Lung microvascular endothelial cell (primary cell): ENCODE measurements at places on chromosomes 3 and 15.

- no peak for DNase-seq
Observed at GRCh38 chr3:156300929-156301840, 180.8 kb downstream of the KCNAB1 start.

GRCh38 chr15:31102374-31103342 is 1.1 kb upstream of the TRPM1 start:
- DNase-seq, result no peak

DNA sequence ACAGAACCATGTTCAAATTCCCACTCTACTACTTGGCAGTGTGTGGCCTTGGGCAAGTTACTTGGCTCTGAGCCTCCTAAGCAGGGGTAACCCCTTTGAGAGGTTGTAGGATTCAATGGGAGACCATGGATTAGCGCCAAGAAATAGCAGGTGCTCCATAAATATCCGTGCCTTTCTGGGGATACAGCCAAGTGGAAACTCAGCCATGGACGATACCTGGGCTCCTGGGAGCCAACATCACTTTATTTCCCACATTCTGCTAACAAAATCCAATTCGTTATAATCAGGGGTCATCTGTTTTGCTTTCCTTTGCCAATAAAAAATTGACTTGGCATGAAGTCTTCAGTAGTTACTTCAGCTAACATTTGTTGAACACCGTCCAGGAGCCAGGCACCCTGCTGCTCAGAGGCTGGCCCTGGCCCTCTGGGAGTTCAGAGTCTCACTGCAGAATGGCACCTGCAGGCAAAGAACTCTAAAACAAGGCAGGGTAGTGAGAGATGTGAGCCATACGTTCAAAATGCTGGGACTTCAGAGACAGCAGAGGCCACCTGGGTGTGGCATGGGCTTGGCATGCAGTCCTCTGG is 42.3 kb downstream of the ZDHHC19 start:
- DNase-seq, result no peak

- no peak for DNase-seq
Observed at GRCh38 chr15:69740684-69741083, 288.1 kb downstream of the RPLP1 start.

GRCh38 chr3:144866476-144866875 is 894.9 kb downstream of the DIPK2A start:
- DNase-seq, result no peak

DNA sequence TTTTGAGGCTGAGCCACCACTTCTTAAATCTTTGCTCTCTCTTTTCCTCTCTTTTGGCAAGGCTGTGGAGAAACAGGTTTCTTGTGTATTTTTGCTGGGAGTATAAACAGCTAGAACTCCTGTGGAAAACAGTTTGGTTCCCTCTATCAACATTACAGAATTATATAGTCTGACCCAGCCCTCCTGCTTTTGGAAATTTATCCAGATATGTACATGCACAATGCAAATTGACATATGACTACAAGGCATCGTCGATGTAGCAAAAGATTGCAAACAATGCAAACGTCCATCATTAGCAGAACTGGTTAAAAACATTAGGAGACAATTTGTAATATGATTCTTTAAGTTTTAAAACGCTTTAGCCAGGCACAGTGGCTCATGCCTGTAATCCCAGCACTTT is 12.5 kb upstream of the MYO1E start:
- DNase-seq, result no peak

GRCh38 chr15:69857686-69858391 is 239.9 kb downstream of the TLE3 start:
- DNase-seq, result no peak

DNA sequence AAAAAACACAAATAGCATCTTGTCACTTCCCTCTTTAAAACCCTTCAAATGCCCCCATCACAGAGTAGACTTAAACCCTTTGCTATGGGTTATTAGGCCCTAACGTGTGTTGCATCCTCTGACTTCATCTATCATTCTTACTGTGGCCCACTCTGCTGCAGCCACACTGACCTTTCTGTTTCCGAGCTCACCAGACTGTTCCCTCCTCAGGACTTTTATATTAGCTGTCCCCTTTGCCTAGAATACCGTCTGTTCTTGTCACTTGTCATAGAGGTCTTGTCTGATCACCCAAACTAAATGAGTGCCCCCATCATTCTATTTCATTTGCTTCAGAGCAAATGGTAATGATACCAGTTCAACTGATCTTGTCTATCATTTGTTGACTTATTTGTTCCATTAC is 877 bp upstream of the FEM1B start:
- no peak for DNase-seq

- DNase-seq, result no peak
Observed at GRCh38 chr3:103393395-103394186, 958.8 kb downstream of the ZPLD1 start.

- DNase-seq, result peak; percentile 64
Observed at GRCh38 chr3:50238549-50239026, 2.6 kb downstream of the GNAI2 start.

DNA sequence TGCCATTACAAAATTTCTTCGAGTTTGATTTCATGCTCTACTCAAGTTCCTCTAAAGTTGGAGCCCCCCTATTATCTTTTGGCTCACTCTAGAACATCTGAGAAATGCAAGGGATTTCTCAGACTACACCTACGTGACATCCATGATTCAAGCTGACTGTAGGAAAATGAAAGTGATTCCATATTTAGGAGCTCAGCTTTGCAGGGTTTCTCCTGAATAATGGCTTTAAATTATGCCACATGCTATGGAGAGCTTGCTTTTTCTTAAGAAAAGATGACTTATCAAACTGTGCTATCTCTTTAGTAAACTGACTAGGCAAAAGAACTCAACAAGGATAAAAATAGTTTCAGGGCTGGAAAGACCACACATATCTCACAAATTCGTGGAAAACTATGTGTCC is 292.1 kb downstream of the LSAMP start:
- no peak for DNase-seq

DNA sequence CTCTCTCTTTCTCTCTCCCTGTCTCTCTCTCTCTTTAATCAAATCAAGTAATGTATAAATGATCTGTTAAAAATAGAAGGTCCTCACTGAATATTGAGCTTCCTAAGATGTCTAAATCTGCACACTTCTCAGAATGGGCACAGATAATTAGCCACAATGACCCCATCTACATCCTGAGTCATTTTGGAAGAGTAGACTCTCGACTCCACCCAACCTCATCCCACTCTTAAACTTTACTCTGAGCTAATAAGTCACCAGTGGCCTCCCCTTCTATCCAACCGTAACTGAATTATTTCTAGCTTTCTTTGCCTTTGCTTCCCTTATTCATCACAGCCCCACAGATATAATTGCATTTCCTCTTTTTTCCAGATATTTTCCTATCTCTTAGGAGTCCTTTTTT is 326.5 kb upstream of the ZNF717 start:
- no peak for DNase-seq

DNA sequence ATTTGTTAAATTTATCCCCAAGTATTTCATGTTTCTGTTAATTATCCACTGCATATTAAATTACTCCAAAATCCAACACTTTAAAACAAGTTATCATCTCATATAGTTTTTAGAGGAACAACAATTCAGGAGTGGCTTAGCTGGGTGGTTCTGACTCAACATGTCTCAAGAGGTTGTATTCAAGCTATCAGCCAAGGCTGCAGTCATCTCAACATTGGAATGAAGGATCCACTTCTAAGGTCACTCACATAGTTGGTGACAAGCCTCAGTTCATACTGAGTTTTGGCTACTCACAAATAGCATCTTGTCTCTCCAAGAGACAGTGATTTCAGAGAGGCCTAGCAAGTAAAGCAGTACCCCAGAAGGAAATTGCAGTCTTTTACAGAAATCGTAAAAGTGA is 134.7 kb downstream of the NR2E3 start:
- DNase-seq, result no peak

GRCh38 chr3:50445919-50446318 is 57.5 kb downstream of the CACNA2D2 start:
- DNase-seq, result no peak

DNA sequence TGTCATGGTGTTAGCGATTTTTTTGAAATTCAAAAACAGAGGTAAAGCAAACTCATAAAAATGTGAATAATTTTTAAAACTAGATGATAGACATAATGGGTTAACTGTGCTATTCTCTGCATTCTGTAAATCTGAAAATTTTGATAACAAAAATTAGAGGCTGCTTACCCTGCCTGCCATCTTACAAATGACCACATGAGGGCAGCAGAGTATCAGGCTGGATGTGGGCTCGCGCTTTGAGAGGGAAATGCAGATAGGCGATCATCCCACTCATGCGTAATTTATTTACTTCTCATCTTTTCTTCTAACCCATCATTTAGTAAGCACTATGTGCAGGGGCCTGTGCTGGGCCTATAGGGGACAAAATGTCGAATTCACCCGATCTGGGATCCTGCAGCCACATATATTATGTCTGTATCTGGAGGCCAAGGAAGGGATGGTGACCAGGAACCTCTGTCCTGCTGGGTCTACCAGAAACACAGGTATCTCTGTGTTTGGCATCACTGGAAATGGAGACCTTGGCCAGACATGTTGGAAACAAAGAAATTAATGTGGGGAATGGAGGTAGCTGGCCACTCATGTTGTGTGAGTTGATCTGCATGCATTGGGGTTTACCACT is 7.8 kb upstream of the RAD18 start:
- peak; percentile 80 for DNase-seq

DNA sequence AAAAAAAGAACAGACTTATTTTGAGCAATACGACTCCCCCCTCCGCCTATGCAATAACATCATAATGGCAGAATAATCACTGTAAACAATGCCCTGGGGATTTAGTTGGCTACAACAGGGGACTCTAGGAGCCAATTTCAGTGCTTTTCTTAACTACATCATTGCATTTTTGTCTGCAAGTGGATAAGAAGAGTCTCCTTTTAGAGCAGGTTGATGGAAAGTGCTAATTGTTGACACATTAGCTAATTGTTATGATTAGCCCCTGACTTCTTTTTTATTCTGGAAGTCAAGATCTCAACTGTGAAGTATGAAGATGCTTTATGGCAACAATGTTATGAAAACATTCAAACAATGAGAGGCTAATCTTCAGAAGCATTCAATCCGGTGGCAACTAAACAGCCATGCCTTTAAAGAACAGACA is 121.2 kb downstream of the MECOM start:
- no peak for DNase-seq

GRCh38 chr3:152621006-152621868 is 213.7 kb upstream of the P2RY1 start:
- DNase-seq, result no peak

GRCh38 chr3:15693355-15693754 is 91.8 kb downstream of the BTD start:
- DNase-seq, result no peak

DNA sequence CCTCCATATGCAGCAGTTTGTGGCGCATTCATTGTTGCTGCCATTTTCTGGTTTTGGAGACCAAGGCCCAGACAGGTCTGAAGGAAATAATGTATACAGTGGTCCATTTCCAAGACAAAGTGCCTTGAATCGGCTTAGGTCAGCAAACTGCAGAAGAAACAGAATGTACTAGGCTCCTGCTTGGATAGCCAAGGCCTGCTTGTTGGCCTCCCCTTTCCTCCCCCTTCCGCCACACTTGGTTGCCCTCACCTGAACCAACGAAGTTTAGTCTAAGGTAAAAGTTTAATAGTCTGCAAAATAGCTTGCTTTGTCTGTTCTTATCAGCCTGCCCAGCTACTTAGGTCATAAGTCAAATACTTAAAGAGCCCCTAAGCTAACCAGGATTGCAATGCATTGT is 12.0 kb upstream of the RTP3 start:
- no peak for DNase-seq

DNA sequence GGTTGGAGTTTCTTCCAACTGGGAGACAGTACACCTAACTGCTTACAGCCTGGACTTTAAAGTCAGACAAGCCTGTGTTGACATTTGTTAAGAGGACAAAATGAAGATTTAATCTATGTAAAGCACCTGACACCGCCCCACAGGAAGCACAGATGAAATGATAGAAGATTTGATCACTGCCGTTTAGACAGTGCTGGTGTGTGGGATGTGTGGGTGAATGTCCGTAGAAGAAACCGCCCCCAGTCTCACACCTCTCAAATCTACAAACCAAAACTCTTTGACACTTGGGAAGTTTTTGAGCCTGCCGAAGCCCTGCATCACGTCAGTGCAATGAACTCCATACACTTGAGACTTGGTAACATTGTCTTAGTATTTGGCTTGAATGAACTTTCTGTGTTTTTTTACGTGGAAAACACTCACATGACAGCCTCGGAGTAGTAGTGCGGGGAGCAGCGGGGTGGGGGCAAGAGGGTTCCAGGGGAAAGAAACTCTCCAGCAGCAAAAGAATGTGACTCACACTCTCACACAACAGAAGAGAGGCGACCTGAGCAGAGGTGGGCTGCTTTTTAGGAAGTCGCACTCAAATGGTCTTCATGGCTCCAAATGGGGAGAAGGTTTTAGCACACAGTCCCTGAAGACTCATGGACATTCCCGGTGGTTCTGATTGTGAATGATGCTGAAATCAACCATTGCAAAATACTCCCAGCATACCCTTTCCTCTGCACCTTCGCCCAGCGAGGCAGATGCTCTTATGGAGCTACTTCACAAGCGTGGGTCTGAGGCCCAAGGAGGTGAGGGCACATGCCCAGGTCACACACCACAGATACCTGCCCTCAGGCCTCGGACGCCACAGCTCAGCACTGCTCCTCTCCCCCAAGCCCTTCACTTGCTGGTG is 79.2 kb downstream of the SRGAP3 start:
- no peak for DNase-seq

DNA sequence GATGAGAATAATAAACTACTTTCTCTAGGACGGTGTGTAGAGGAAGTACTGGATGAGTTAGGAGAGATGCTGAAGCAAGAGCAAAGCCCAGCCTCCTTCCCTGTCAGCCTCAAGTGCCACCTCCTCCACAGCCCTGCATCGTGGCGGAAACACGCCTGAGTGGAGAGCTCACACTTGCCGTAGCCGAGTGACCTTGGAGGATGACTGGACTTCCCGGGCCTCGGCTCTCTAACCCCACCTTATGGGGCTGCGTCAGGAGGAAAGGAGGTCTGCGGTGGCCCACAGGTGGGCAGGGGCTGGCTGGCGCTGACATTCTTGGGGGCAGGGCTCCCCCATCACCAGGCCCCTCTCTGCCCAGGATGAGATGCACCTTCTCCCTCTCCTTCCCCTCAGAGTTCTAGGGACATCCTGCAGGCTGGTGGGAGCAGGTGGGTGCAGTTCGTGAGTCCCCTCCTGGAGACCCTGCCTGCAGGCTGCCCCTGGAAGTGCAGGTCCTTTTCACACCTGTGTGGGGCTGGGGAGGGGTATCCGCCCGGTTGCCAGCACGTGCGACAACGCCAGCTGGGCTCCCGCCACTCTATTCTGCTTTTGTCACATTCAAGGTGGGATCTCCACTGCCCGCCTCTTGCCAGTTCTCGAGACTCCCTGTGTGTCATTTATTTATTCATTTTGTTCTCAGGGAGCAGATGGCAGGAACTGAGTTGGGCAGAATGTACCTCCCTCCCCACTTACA is 175.2 kb downstream of the MEGF11 start:
- no peak for DNase-seq

GRCh38 chr3:13088028-13089006 is 15.1 kb upstream of the IQSEC1 start:
- DNase-seq, result no peak

- peak; percentile 50 for DNase-seq
Observed at GRCh38 chr15:85380812-85381642, 624 bp downstream of the AKAP13 start.
